ENCODE measurements at places on chromosomes 7 and 10.

DNA sequence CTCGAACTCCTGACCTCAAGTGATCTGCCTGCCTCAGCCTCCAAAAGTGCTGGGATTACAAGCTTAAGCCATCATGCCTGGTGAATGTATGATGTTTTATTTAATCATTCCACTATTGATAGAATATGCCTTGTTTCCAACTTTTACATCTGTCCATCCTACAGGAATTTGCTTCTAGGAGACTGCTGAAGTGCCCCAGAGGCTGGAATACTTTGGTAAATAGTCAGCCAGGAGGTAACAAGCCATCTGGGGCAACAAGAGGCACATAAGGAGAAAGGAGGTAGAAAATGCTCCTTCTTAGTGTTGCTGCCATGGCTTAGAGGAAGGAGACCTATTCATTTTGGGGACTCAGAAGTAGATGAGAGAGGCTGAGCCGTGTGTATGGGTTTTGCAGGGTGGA, 14.8 kb downstream of the PLCE1 start:
- no peak for DNase-seq

DNA sequence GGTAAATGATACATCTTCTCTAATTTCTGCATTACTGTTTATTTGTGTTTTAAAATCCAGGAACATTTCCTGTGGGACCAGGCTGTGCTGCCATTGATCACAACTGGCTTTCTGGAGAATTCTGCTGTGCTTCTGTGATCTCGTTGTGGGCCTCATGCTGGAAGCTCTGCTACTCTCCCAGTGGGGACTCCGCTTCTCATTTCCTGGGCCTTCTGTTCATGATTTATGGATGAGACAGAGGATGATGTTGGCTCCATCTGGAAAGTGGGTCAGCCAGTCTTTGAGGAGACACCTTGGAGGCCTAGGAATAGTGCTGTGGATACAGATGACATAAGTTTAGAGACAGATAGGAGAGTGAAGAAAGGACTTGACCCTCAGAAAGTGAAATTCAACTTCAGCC, 15.2 kb upstream of the GPR158 start:
- no peak for DNase-seq

- DNase-seq = no peak
Measured at GRCh38 chr7:134660242-134660785, 13.7 kb downstream of the BPGM start.

- no peak for DNase-seq
Measured at GRCh38 chr10:76043261-76043660, 611.8 kb downstream of the LRMDA start.

DNA sequence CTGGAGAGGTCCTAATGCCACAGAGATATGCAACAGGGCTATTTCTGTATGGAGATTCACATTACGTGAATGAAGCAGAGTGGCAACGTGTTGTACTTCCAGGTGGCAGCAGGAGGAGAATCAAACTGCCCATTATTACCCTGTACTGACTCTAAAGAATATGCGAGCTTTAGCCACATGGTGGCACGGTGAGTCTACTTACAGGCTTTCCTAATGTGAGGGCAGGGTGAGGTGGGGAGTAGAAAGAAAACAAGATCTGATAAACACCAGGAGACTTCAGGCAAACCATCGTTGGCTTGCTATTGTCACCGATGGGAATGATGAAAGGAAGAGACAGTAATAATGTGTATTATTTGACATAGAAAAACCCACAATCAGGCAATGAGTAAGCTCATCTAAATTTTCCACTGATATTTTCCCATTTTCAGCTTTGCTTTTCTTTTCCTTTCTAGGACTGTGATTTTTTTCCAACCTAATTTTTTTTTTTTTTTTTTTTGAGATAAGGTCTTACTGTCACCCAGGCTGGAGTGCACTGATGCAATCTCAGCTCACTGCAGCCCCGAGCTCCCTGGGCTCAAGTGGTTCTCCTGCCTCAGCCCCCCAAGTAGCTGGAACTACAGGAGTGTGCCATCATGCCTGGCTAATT, 164.3 kb downstream of the BTAF1 start:
- no peak for DNase-seq

DNA sequence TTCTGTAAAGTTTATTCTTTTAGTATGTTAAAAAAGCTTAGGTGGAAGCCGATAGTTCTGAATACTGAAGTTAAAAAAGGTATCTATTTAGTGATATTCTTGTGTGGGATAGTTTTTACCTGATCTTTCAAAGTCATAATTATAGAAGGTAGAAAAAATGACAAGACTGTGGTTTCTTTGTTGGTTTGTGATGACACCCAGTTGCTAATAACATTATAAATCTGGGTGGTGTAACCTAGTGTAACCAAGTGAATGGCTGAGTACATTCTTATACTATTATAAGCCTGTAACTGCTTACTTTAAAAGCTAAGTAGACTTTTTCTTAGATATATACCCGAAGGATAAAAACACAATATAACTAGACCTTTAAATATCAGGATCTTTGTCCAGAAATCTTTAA, 2.3 kb downstream of the CDK13 start:
- no peak for DNase-seq

DNA sequence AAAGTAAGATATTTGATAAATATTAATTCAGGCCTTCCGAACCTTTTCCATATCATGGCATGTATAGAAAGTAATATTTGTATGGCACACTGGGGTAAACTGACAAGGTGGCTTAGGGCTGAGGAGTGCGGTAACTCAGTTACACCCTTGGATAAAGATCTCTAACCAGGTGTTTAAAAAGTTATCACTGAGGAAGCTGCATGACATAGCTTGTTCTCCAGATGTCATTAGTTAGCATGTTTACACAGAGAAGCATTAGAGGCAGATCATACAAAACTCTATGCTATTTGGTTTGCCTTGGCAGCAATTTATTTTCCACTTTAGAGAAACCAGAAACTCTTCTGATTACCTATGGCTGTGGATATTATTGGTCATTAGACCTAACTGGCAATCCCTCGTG, 118.2 kb downstream of the ST7 start:
- no peak for DNase-seq

GRCh38 chr7:100407285-100408180, 21.0 kb downstream of the ZCWPW1 start:
- DNase-seq = peak; percentile 31

DNA sequence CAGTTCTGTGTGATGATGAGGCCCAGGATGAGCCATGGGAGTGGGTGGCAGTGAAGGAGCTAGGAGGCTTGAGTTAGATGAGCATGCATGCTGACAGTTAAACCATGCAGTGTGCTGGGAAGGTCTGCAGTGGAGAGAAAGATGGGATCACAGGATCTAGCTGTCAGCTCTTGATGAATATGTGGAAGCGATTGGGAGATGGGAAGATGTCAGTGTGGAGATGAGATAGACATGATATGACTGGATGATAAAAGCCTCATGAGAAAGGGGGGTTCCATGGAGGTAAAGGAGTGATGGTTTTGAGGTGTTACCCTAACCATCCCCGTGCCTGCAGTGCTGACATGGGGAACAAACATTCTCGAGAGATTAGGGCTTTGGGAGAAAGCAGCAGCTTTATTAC, 165.0 kb upstream of the CTBP2 start:
- DNase-seq = no peak

DNA sequence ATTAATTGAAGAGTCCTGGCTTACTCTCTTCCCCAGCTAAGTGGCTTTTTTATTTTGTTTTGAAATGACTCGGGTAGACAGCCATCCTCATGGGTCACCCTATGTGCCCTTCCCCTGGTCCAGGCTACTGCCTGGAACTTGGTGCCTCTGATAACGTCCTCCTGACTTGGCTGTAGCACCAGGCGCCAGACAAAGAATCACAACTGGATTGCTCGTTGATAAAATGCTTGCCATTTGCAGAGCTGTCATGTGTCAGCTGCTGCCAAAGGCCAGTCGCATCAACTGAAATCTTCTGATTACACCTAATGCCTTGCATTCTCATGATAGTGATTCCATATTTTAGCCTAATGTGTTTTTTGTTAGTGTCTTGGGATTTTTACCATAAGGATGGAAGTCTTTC, 27.4 kb upstream of the ABLIM1 start:
- DNase-seq = no peak
